Type B pancreatic cell (in vitro differentiated cells): ENCODE measurements at places on chromosomes 6 and 20. TPM values are rescaled to one million over a fixed set of nuclear protein-coding genes. Genes with fewer than 3 reads are reported as not detected.

The LINC00237 gene
- not detected in 2 replicates for total RNA-seq

The SLC17A1 gene
- total RNA-seq, result 0.85 and 1.2 TPM in 2 replicates

The ASIP gene
- 1.1 TPM in 1 of 2 replicates, not detected in the other for total RNA-seq

The CCN5 gene
- total RNA-seq, result not detected in 2 replicates

The DSP gene
- 210 and 517 TPM in 2 replicates for total RNA-seq

The RALGAPA2 gene
- 25.1 and 28.1 TPM in 2 replicates for total RNA-seq

The B4GALT5 gene
- 47.9 and 49.7 TPM in 2 replicates for total RNA-seq

The RBPJL gene
- not detected in 2 replicates for total RNA-seq

The CSE1L gene
- total RNA-seq, result 78.1 and 111 TPM in 2 replicates

The HLA-DOA gene
- total RNA-seq, result 0.52 and 2.5 TPM in 2 replicates

The GSTA2 gene
- 20.7 and 25.3 TPM in 2 replicates for total RNA-seq

The MAP7 gene
- 17.8 and 45.4 TPM in 2 replicates for total RNA-seq

The BMP6 gene
- 1.5 and 1.8 TPM in 2 replicates for total RNA-seq

The SCAF8 gene
- 45.7 and 58.7 TPM in 2 replicates for total RNA-seq

DNA sequence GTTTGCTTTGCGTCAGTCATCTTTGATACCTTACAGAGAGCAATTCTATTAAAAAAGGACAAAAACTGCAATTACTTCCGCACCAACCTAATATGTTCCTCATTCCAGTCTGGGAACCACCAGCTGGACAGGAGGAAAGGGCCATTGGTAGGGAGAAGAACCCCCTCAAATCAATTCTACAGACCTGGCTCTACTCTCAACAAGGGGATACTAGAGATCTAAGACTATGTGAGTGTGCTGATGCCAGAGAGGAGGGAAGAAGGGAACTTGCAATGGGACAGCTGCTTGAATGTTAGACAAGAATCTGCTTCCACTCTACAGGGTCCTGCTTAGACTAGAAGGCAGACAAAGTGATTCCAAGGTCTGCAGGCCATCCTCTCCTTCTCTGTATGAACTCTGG lies 13.3 kb downstream of the MRPS18A start:
- no peak for DNase-seq

GRCh38 chr6:11976489-11976888 lies 35.6 kb upstream of the HIVEP1 start:
- DNase-seq, result no peak

- DNase-seq, result no peak
Measured at GRCh38 chr20:3613821-3614440, 49.3 kb downstream of the GFRA4 start.

GRCh38 chr6:80605165-80605989 lies 498.9 kb downstream of the BCKDHB start:
- DNase-seq, result no peak

- no peak for DNase-seq
Measured at GRCh38 chr20:10998476-10998875, 324.7 kb upstream of the JAG1 start.

DNA sequence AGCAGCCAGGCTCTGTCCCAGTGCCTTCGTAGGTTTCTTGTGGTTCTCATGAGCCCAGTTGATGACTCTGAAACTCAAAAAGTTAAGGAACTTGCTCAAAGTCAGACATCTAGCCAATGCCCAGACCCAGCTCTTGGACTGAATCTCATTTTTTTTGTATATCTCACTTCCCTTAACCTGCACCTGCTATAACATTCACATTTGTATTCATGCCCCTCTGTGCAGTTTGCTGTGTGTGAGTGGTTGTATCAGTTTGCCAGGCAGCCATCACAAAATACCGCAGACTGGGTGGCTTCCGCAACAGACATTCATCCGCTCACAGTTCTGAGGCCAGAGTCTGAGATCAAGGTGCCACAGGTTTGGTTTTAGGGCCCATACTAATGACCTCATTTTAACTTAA lies 49.9 kb downstream of the IPCEF1 start:
- DNase-seq, result no peak

DNA sequence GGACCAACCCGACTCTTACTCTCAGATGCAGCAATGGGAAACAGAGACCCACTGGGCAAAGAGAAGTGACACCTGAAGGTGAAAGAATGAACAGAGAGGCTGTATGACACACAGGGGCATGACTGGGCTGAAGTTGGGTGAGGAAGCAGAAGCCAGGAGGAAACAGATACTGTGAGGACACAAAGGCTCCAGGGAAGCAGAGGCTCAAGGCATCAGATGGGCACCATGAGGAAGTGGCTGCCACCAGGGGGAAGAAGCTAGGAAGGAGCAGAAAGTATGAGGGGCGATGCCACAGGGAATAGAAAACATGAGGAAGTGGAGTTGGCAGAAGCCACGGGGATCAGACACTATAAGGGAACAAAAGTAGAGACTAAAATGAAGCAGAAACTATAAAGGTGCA lies 30.9 kb upstream of the OCSTAMP start:
- DNase-seq, result no peak

DNA sequence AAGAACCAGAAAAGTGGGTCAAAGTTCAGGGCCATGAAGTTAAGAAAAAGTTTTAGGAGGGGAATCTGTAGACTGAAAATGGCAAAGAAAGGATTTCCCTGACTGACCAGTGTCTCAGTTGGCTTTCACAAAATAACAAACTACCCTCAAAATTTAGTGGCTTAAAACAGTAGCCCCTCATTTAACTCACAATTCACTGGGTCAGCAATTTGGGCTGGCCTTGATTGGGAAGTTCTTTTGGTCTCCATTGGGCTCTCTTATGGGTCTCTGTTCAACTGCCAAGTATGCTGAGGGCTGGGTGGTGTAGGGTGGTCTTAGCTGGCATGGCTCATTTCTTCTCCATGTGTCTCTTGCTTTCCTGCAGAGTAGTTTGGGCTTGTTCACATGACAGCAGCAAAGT lies 161.5 kb downstream of the PLCB4 start:
- no peak for DNase-seq

- DNase-seq, result no peak
Measured at GRCh38 chr20:4869290-4870193, 131.8 kb downstream of the SLC23A2 start.

- no peak for DNase-seq
Measured at GRCh38 chr20:20492521-20493332, 124.8 kb downstream of the INSM1 start.

DNA sequence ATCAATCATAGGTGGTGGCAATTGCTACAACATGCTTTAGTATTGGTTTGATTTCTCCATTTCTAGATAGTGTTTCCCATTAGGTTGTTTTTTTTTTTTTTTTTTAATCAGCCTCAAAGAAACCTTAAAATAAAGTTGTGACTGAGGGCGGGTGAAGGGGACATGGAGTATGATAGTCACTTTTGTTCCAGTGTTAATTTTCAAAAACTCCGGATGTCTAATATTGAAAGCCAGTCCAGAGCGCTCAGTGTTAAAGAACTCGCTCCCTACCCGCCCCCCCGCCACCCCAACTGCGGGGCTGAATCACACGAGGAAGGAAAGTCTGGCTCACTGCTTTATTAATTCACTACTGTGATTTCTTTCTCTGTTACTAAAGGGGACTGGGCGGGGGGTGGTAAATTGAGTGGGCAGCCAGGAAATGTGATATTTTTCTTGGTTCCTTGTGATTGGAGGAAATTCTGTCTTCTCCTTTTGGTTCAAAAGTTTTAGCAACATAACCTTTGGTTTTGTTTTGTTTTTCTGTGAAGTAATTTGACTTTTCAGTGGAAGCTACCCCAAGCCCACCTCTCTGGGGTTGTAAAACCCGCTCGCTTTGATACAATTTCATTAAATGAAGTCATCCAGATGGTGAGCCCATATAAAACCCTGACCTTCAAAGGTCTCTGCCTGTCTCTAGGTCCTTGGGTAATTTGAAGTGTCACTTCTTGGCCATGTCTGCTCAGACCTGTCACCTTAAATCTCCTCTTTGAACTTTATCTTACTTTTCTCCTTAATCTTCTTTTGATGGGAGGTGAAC lies 38.0 kb downstream of the TNFAIP3 start:
- no peak for DNase-seq

DNA sequence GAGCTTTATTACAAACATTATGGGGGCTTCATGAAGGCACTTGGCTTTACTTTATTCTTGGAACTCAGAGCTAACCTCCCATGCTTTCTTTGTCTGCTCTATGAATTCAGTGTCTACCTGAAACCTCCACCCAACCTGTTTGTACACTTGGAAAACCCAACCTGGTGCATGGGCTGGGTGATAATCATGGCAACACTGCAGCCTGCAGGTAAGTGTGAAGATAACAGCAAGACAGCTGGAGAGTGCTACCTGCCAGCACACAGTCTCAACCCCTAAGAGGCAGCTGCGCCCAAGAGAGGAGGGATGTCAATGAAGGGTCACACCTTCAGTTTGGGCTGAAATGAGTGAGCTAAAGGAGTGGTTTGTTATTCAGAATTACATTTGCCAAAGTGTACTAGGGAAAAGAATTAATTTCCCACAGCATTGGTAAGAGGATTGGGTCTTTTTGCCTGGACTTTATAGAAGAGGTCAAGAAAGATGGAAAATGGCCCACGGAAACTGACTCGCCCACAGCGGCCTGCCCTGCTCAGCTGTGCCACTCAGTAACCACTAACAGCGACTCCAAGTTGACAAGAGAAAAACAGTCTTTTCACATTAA lies 24.4 kb downstream of the FOXQ1 start:
- DNase-seq, result no peak

DNA sequence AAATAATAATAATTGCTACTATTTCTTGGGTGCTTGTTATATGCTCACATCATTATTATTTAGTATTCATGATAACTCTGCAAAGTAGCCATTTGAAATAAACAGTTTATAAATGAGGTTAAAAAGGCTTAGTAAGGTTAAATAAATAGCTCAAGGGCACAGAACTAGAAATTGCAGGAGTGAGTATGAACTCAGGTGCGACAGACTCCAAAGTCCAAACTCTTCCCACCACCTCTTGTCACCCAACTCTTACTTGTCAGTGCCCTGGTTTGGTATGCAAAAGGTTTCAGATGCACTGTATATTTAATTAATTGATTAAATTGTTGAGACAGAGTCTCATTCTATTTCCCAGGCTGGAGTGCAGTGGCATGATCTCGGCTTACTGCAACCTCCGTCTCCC lies 20.7 kb upstream of the CDC5L start:
- no peak for DNase-seq

GRCh38 chr6:28369463-28369862 lies 19.7 kb downstream of the ZKSCAN3 start:
- no peak for DNase-seq

- no peak for DNase-seq
Measured at GRCh38 chr6:10484912-10485311, 36.2 kb upstream of the GCNT2 start.

GRCh38 chr6:126173265-126173664 lies 166.7 kb upstream of the CENPW start:
- DNase-seq, result no peak

GRCh38 chr20:49712996-49713752 lies 504 bp downstream of the B4GALT5 start:
- no peak for DNase-seq

GRCh38 chr6:4922488-4923037 lies 81.3 kb downstream of the RPP40 start:
- no peak for DNase-seq

DNA sequence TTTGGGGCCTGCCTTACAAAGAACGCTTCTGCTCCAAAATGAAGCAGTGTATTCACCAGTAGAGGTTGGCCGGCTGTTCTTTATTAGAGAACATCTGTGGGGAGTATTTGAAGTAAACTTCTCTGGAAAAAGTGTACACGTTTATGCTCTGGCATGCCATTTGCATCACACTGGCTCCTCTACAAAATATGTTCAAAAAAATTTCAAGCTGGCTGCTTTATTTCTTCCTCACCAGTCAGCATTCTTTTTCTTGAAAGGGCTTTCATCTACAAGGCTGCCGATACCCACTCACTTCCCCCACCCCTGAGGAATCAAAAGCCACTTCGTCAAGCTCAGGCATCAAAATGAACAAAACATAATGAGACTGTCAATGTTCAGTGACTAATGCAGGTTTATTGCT lies 294.1 kb downstream of the TFAP2B start:
- no peak for DNase-seq

DNA sequence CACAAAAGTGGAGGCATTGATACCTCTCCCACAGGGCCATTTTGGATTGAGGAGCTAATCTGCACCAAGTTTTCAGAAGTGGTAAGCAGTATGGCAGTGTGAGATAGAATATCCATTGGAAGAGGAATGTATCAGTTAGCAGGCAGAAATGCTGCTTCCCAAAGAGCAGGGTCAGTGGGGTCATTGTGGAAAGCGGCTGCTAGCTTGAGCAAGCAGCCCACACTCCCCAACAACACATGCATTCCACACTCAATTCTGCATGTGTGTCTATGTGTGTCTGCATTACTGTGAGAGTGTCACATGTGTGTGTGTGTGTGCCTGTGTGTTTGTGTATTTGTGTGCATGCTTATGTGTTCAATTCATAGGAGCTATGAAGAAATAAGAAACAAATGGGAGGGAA lies 190.9 kb upstream of the FOXA2 start:
- DNase-seq, result no peak

DNA sequence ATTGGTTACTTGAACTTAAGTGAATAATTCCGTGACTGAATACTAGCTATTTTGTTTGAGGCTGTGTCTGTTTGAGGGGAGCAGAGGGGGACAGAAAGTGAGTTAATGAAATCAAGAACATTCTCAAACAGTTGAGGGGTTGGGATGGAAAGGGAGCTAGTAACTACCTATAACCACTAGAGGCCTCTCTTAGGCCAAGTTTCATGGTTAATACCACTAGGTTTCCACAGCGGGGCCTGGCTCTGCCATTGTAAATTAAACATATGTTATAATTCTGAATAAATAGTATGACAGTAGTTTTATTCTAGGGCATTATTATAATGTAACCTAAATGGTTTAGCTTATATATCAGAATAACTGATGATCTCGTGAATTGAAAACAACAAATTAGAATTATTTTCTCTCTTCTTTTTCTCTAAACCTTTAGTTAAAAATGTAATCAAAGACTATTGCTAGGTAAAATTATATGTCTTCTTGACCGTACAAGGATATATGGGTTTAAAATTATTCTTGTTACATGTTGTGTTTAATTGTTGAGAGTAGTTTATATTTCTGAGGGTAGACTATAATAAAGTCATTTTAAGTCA lies 108.1 kb downstream of the BCKDHB start:
- no peak for DNase-seq

GRCh38 chr20:24494460-24494920 lies 25.1 kb downstream of the SYNDIG1 start:
- no peak for DNase-seq

GRCh38 chr6:24931296-24931695 lies 4.5 kb downstream of the RIPOR2 start:
- DNase-seq, result no peak

- no peak for DNase-seq
Measured at GRCh38 chr20:56715309-56715708, 86.2 kb downstream of the TFAP2C start.

GRCh38 chr6:15230827-15231226 lies 15.0 kb upstream of the JARID2 start:
- no peak for DNase-seq

GRCh38 chr20:44773070-44773829 lies 27.6 kb downstream of the KCNK15 start:
- no peak for DNase-seq

DNA sequence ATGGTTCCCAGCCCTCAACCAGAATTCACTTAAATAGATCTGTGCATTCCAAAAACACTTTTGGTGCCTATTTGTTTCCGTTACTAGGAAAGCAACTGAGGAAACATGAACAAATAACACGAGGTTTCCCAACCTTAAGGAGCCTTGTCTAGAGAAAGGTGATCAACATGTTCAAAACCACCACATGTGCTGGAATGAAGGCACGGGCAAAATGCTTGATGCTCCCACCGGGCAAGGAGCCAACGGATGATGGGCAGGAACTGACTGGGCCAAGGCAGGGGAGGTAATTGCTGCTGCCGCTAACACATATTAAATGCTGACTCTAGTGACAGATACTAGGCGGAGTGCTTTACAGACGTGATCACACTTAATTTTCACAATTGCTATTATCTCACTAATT lies 2.5 kb downstream of the MYLK4 start:
- DNase-seq, result no peak

GRCh38 chr20:35200267-35200666 lies 26.2 kb upstream of the MMP24 start:
- DNase-seq, result no peak
